ENCODE measurements at places on chromosomes 3 and 15. TPM values are rescaled to one million over a fixed set of nuclear protein-coding genes. Genes with fewer than 3 reads are reported as not detected.

DBR1 gene
- 14.7 TPM for polyA plus RNA-seq

FBLN2 gene
- polyA plus RNA-seq = 28.7 TPM

POMGNT2 gene
- polyA plus RNA-seq = 20.9 TPM

RGMA gene
- 64.2 TPM for polyA plus RNA-seq

PTPN9 gene
- polyA plus RNA-seq = 27.0 TPM

ANKUB1 gene
- not detected for polyA plus RNA-seq

IL17RE gene
- 1.8 TPM for polyA plus RNA-seq

ABCC5 gene
- 42.3 TPM for polyA plus RNA-seq

SKOR1 gene
- polyA plus RNA-seq = not detected
